ENCODE measurements at places on chromosomes 5 and 9.

- DNase-seq, result no peak
Measured at GRCh38 chr5:98424681-98425450, 348.6 kb upstream of the RGMB start.

- no peak for DNase-seq
Measured at GRCh38 chr5:83718195-83718825, 2.3 kb downstream of the HAPLN1 start.

- DNase-seq, result no peak
Measured at GRCh38 chr5:54307583-54307982, 2.8 kb downstream of the ARL15 start.

- no peak for DNase-seq
Measured at GRCh38 chr5:132275367-132276220, 18.1 kb downstream of the PDLIM4 start.

DNA sequence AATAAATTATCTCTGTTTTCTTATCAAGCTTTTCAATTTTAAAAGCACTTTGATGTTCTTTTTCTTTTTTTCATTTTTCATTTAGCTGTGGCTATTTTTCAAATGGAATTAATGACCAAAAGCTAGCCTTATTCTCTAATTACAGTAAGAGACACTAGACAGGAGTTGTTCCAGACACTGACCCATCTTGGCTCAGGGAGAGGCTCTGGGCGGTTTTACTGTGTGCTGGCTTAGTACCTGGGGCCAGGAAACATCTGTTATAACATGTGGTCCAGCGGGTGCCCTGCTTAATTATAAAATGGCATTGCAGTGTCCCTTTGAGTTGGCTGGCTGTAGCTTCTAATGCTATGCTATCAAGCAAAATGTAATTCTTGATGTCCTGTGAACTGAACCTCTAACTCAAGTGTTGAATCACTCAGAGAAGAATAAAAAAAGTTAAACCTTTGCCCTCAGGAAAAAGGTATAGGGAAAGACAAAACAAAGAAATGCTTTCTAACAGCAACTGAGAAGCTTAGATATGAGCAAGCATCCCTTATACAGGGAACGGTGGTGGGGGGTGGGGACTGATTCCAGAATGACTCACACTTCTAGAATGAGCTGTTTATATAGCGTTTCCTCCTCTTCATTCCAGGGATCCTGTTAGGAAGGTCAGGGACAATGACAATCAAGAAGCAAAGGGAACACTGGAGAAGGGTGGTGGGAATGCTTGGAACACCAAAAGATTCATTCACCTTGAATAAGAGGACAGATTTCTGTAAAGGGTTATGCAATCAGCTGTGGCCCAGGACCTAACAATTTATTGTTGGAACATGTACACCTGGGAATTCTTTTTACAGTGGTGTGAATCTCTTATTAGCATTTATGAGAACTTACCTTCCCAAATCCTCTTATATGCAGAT, 58.7 kb upstream of the NFIB start:
- no peak for DNase-seq

DNA sequence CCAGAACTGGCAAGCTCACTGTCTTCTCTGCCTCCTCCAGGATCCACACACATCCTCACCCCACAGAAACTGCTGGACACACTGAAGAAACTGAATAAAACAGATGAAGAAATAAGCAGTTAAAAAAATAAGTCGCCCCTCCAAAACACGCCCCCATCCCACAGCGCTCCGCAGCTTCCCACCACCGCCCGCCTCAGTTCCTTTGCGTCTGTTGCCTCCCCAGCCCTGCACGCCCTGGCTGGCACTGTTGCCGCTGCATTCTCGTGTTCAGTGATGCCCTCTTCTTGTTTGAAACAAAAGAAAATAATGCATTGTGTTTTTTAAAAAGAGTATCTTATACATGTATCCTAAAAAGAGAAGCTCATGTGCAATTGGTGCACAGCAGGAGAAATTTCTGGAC, 16.1 kb upstream of the CFAP157 start:
- DNase-seq, result no peak

DNA sequence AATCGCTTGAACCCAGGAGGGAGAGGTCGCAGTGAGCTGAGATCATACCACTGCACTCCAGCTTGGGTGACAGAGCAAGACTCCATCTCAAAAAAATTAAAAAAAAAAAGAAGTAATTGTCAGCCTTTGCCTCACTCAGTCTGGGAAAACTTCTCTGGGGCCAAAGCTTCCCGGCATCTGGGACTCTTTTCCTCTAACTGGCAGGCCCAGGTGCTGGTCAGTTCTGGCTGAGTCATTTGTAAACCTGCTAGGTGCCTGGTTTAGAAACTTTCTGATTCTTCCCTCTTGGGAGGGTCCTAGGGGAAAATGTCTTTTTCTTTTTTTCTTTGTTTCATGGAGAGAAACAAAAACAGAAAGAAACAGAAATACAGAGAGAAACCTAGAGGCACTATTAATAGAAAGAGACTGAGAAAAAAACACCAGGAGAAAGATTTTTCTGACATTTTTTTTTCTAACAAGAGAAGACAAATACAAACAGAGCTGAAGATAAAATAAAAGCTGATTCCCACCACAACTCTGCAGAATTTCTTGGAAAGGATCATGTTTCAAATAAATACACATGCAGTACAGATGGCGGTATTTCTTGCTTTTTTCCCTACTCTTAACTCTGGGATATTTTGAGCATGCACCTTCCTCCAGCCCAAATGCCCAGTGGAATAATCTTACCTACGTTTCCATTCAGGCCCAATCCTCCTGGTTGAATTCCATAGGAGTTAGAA, 22.1 kb upstream of the UBAP2 start:
- no peak for DNase-seq

- DNase-seq, result no peak
Measured at GRCh38 chr5:83377131-83377865, 94.2 kb upstream of the VCAN start.

GRCh38 chr5:10839118-10839517, 78.1 kb upstream of the DAP start:
- DNase-seq, result no peak

DNA sequence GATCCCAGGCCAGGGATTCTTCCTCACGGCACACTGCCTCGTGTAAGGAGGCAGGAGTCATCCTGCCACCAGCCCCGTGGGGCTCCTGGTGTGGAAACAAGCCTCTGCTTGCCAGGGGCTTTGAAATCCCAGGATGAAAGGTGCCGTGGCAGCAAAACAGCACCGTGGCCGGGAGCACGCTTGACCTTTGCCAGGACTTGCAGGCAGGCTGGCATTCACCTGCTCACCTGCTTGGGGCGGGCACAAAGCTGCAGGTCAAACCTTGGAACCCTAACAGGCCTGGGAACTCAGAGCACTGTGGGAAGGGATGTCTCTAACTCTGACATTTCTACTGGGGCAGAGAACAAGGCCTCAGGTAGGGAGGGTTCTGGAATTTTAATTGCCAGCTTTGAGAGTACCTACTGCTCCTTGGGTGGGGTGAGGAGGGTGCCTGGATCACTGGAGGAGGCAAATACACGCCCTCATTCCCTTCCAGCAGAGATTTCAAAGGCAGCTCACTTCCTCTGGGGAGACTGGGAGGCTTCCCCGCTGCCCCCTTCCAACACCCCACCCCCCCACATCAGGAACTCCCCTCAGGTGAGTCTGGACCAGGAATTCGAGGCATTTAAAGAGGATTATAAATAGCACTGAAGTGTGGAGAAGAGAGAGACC, 45.6 kb upstream of the STXBP1 start:
- DNase-seq, result no peak

GRCh38 chr9:1759771-1760300, 255.3 kb upstream of the SMARCA2 start:
- no peak for DNase-seq

- DNase-seq, result peak; percentile 62
Measured at GRCh38 chr9:137031904-137032640, at the start of gene FUT7. Gene FUT7 (minus strand): TSS chr9:137032088. CDS start chr9:137031991, 97 bp downstream.

GRCh38 chr9:127180457-127181314, 58.3 kb upstream of the ANGPTL2 start:
- DNase-seq, result no peak

GRCh38 chr5:90000351-90000750, 409.2 kb downstream of the CETN3 start:
- no peak for DNase-seq

DNA sequence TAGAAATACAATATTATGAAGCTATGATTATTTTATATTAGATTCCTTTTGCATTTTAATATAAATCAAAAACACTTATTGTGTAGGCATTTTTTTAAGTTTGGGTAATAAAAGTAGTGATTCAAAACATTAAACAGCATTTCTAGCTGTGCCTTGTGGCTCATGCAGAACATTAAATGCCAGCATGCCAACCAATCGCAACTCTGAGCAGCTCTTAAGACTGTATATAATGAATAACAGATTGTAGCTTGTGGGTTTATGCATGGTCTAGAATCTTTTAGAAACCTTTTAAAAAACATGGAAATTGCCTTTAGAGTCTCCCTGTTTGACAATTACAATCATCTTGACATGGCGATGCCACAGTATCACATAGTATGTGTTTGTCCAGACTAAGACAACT, 903.8 kb downstream of the EFNA5 start:
- DNase-seq, result no peak

DNA sequence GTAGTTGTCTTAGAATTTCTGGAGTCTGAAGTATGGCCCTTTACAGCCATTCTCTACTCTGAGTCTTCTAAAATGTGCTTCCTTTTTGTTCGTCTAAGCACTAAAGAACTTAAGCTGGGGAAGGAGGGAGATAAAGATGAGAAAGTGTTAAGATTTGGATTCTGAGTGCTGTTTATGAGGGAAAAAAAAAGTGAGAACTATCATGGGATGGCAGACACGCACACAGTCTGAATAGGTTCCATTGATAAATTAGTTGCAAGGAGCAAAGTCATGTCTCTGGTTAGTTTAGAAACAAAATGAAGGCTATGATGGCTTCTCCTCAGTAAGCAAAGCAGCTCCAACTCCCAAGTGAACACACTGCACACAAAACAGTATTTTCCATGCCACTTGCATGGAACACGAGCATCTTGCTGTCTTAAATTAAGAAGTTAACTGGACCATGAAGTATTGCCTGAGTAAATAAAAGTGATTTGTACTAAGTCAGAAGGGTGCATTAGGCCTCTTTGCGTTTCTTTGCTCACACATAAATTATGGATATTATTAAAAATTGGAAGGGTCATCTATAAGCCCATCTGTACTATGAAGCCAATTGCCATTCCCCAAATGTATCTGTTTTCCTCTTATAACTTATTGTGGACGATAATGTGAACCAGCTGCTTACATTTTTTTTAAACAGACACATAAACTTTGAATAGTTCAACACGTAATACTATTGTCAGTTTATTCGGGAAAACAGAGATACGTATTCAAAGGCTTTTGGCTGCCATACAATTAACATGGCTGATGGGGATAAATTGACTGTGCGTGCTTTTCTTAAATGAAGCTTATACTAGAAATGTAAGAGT, 199.3 kb downstream of the SGCD start:
- DNase-seq, result no peak

DNA sequence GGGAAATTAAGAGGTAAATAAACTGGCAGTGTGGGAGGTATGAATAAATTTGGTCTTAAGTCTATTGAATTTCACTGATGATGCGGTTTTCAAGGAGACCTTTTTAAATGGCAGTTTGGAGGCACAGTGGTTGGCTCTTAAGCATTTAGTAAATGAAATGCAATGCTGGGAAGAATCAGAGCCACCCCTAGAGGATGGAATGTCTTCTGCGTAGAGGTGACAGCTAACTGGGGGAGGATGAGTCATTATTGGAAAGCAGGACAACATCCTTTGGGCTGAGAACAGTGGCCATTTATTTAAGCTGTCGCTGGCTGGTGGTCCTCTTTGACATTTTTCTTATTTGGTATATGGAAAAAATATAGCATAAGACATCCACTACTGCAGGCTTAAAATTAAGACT, 163.2 kb downstream of the SH3GL2 start:
- no peak for DNase-seq

DNA sequence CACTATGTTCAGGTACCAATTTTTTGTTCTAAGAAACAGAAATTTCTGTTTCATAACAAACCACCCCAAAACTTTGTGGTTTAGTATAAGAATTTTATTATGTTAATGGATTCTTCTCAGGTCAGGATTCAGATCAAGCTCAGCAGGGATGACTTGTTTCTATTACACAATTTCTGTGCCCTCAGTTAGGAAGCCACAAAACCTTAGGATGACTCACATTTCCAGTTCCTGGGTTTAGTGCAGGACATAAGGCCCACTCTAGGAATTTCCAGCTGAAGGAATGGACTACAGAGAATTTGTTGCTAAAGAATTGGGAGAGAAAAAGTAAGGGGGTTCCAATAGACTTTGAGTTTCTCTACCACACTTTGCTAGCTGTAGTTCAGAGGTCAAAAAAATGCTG, 629.3 kb downstream of the ANXA1 start:
- no peak for DNase-seq

DNA sequence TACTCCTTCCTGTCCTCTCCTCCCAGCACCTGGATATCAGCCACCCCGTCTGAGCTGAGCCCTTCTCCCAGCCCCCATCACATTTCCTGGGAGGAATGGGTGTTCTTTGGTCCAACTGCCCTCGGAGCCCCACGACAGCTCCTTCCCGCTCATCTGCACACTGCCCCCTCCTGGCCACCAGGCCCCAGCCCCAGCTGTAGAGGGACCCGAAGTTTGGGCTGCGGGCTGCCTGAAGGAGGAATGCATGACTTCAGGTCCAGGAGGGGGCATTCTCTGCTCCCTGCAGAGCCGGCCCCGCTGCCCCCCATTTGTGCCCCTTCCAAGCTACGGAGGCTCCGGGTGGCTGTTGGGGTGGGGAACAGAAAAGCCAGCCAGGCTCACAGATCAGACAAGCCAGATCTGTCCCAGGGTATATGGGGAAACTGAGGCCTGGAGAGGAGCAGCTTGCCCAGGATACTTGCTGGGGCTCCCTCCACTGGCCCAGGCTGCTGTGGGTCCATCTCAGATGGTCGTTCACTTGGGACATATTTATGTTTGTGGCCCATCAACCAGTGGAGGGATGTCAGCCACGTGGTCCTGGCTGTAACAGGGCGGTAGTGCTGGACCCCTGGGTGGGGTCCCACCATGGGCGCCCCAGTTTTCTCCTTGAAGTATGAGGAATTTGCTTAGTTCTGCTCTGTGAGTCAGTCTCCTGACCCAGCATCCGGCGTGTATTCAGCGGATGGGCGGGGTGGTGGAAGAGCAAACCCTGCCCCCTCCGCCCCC, 33.1 kb downstream of the DAB2IP start:
- no peak for DNase-seq

DNA sequence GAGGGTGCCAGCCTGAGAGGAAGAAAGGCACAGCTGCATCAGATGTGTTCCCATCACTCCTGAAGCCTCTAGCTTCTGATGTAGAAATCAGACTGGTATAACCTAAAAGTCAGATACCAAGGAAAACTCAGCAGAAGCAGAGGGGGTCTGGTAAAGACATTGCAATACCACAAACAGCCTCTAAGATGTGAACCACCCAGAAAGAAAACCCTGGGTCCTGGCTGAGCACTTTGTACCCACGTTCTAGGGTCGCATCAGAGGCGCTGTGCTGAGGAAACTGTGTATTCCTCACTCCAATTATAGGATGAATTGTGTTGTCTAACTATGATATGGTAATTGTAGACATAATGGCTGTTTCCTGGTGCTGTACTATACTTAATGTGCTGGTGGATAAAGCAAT, 275.6 kb downstream of the IRX2 start:
- no peak for DNase-seq

DNA sequence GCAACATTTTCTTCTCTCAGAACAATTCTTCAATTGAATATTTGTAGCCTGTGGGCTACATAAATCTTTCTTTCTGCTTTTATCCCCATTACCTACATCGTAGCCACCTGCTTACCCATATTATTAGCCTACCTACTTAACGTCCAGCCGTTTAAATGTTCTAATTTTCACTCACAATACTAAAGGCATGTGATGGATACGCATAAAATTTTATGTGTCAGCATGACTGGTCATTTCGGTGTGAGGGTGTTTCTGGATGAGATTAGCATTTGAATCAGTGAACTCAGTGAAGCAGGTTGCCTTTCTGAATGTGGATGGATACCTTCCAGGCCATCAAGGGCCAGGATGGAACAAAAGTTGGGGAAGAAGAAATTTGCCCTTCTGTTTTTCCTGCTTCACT, 1722.5 kb upstream of the ACO1 start:
- no peak for DNase-seq

Data from CD4-positive, alpha-beta T cell treated with Interferon gamma for 1 hour (primary cell).